ENCODE measurements at places on chromosomes 3 and 15.
A peak's percentile ranks its signal among the peaks of the same experiment; 100 is the strongest.

GRCh38 chr3:129248286-129248979, 973 bp upstream of the COPG1 start:
- DNase-seq, result no peak

DNA sequence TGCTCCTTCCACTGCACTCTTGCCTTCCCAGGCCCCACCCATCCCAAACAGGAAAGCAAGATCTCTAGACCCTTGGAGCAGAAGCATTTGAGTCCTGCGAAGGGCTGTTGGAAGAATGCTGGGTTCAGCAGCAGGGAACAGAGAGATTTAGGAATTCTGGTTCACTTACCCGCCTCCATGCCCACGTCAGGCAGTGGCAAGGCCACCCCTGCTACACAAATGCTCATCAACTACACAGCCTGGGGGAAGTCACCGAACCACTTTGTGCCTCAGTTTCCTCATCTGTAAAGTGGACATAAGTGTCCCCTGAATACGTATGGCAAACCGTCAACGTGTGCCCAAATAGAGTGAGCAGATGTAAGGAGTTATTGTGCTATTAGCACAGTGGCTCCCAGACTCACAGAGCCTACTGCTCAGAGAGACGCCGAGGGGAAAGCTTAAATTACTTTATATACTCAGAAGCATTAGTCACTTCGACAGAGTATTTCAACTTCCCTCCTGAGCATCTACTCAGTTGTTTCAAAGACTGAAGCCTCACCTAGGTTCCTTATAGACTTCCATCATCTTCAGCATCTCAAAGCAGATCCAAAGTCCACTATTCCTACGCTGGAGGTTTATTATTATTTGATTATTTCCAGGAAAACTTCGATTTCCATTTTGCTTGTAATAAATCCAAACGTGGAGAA, 905 bp downstream of the HOMER2 start:
- peak; percentile 12 for DNase-seq

GRCh38 chr3:138458774-138459499, 24.5 kb downstream of the ESYT3 start:
- DNase-seq, result no peak

GRCh38 chr3:37082317-37082716, 89.0 kb downstream of the MLH1 start:
- DNase-seq, result no peak

DNA sequence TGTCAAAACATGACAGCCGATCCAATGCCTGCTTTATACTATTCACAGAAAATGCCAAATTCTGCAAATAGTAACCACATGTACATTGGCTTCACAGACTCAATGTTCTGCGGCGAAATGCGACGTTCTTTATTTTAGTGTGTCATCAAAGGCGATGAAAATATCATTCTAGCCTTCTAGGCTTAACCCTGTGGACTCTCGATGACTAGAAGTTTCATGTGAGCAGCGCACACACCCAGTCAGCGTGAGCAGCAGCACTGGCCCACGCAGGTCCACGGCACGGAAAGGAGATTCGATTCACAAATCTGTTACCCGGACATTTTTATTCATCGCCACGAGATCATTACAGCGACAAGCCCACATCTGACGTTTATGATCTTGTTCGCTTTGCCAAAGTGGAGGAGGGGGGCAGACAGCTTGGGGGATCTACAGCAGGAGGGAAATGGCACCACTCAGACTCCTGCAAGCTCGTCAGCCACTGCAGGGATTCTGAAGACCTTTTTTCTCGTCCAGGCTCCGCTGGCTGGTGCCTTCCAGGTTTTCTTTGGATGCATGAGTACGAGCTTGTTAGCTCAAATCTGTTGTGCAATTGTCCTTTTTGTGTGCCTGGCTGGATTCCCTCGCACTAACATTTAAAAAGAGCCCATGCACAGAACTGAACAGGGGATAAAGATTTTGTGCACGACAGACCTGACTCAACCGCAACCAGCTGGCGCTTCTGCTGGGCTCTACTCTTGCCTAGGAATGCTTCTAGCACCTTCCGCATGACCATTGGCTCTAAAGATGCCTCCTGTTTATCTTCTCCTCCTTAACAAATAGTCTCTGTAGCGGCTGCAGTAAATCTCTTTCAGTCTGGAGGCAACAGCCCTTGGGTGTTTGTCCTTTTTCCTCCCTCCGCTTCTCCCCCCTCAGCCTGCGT, 938.4 kb downstream of the MCTP2 start:
- no peak for DNase-seq

DNA sequence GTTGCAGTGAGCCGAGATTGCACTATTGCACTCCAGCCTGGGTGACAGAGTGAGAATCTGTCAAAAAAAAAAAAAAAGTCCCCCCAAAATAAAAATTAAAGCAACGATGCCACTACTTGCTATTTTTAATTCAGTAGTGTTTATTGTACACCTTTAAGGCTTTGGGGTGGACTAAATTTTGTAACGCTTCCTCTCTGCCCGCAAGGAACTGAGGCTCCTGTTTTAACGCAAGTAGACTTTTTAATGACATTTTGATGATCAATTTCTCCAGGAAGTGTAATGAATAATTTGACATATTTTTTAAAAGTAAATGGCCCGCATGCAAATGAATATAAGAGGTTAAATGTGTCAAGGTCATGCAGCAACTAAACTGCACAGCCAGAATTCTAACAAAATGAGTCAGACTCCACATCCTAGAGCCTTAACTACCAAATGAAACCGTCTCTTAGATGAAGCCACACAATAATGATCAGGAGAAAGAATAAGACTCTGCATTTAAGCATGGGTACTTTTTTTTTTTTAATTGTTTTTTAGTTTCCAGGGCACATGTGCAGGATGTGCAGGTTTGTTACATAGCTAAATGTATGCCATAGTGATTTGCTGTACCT, 96.8 kb upstream of the LMOD3 start:
- DNase-seq, result no peak

GRCh38 chr15:101083336-101084045, 164.3 kb downstream of the LRRK1 start:
- no peak for DNase-seq

GRCh38 chr3:143203848-143204247, 84.3 kb downstream of the CHST2 start:
- DNase-seq, result no peak

GRCh38 chr15:60272623-60273022, 125.2 kb downstream of the ANXA2 start:
- no peak for DNase-seq

- no peak for DNase-seq
Measured at GRCh38 chr3:71585887-71586809, 2.6 kb upstream of the FOXP1 start.

- no peak for DNase-seq
Measured at GRCh38 chr15:37933666-37934065, 774 bp upstream of the TMCO5A start.

DNA sequence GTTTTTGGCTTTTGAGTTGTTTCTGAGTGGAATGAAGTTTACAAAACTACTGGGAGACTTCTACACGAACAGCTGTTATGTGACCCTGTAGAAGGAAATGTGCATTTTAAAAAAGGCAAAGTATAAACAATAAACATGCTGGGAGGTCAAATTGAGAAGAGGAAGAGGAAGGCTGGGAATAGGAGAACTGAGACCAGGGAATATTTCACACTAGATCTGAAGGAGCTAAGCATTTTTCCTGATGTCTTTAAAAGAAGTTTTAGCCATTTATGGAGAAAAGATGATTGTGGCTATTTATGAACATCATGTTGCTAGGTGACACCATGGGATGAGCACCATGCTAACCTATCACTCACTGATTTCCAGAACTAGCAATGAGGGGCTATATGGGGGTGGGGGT, 76.3 kb upstream of the FAM98B start:
- no peak for DNase-seq

GRCh38 chr3:147410116-147410525, 956 bp downstream of the ZIC1 start:
- no peak for DNase-seq

- no peak for DNase-seq
Measured at GRCh38 chr3:31613177-31613576, 80.5 kb downstream of the STT3B start.

DNA sequence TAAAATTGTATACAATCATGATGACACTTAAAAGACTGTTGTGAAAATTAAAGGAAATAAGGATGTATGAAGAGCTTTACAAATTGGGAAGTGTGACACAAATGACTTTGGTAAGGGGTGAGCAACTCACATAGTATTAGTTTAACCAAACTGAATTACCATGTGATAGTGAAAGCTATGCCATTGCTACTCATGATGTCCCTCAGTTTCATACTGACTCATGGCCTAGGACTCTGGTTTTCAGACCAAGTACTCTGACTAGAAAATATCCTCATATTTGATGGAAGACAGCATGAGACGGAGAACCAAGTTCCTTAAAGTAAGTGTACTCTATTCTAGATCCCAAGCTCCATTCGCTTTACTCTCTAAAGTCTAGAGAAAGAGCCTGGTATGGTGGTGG, 203.2 kb upstream of the ICE2 start:
- no peak for DNase-seq

GRCh38 chr3:13706451-13706850, 157.5 kb downstream of the FBLN2 start:
- DNase-seq, result no peak

DNA sequence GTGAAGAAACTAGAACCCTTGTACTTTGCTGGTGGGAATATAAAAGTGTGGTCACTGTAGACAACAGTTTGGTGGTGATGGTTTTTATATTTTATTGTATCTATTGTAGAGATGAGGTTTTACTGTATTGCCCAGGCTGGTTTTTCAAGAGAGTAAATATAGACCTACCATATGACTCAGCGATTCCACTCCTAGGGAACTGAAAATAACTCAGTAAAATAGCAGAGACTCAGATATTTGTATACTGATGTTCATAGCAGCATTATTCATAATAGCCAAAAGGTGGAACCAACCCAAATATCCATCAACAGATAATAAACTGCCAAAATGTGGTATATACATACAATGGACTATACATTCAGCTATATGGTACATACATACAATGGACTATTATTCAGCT, 68.8 kb upstream of the IL12A start:
- no peak for DNase-seq

DNA sequence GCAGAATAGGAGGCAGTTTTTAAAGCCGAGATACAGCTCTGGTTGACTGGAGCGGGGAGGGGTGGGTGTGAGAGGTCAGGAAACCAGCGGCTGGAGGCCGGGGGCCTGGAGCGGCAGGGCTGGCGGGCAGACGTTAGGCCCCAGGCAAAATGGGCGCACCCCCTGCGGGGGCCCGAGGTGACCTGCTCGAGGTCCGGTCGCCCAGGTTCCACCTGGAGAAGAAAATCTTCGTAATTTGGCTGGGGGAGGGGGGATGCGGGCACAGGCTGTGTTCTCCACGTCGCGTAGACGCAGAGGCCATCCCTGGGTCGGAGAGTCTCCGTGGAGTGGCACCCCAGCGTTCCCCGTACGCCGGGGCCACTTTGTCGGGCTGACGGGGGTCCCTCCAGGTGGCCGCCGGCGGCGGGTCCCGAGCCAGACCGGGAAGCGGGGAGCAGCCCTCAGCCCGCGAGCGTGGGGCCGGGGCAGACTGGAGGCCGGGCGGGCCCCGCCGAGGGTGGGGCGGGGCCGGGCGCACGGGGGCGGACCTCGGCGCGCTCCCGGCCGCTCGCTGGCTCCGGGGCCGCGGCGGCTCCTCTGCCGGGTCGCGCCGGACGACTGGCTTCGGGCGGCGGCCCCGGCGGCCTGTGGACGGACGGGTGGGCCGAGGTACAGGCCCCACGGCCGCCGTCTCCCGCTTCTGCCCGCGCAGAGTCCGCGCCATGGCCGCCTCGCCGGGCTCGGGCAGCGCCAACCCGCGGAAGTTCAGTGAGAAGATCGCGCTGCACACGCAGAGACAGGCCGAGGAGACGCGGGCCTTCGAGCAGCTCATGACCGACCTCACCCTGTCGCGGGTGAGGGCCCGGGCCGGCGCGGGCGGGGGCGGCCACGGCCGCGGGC, at the start of gene CRTC3:
Gene CRTC3, plus strand, starts transcription at position 553 of the 879 bp plus-strand sequence. Its CDS starts 149 bp downstream, at position 702.
- DNase-seq, result no peak

DNA sequence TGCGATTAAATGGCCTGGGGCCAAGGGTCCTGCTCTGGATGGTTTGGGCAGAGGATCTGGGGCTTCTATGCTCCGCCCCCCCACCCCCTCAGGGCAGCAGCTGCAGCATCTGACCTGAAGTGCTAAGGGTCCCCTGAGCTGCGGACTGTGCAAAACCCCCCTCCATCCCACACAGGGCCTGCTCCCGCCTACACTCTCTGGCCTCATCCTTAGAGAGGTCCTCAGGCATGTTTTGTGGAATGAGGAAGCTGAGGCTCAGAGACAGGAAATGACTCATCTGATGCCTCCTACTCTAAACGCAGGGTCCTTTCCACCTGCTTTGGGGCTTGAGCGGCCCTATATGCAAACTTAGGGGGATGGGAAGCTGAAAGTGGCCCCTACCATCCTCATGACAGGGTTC, 59.5 kb upstream of the CTSH start:
- no peak for DNase-seq

DNA sequence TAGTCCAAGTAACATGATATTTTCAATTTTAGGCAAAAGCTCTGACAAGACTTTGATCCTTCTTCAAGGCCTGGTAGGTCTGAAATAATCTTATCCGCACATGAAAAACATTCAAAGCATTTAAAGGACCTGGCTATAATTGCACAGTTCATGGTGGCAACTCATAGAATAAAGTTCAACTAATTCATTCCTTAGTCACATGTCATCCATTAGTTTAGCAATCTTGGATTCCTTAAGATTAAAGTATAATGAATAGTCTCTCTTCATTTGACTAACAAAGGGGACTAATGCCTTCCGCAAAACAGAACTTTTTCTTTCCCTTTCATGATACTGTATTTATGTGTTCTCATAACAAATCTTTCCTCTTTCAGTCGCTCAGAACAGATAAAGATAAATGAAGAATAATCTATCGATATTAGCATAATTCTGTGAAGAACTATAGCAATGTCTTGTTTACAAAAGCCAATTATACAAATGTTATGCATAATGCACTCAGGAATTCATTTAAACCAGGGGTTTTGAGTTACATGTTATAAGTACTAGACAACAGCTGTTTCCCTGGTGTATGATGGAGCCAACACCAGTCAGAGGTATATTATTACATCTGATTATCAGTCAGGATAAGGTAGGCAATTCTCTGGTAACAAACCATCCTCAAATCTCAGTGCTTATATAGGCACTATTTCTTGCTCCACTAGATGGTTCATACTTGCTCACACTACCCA, 172.5 kb downstream of the POTEB3 start:
- DNase-seq, result no peak

All from NCI-H1436 treated with DMSO at 0.1 percent for 48 hours (cell line).